ENCODE measurements at places on chromosomes 7 and 10.

GRCh38 chr10:66234872-66235271, 691.0 kb upstream of the LRRTM3 start:
- no peak for DNase-seq

DNA sequence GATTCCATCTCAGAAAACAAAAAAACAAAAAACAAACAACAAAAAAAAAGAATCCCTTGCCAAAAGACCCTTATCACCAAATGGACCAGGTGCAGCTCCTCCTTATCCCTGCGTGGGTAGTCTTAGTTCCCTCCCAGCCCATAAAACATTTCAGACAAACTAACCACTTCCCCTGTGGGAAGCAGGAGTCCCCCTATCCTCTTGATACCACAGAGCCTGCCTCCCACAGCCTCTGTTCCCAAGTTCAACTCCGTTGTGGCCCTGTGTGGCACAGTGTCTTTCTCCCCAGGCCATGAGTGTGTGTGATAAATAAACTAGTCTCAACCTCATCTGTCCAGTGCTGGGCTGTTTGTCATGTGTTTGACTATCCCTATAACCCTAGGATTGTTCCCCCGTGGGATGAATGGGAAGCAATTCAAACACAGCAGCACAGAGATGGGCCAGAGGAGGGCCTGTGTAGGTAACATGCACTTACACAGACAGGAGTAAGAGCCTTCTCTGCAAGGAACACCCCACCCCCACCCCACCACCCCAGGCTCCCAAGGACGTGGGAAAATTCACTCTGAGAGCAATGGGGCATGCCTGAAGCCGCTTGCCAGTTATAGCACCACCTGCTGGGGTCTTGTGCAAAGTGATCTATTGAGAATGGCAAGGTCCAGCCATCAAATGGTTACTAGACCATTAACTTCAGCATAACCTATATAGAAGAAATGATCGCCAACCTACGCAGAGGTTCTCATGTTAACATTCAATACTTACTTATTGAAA, 147.1 kb upstream of the GHITM start:
- no peak for DNase-seq

- no peak for DNase-seq
These were observed 7.5 kb upstream of the DNAJC1 start for GRCh38 chr10:22010973-22011408.

- DNase-seq, result no peak
These were observed 14.6 kb downstream of the TRPV5 start for GRCh38 chr7:142918901-142919300.

GRCh38 chr10:96415891-96416554, 57.2 kb upstream of the OPALIN start:
- DNase-seq, result no peak

DNA sequence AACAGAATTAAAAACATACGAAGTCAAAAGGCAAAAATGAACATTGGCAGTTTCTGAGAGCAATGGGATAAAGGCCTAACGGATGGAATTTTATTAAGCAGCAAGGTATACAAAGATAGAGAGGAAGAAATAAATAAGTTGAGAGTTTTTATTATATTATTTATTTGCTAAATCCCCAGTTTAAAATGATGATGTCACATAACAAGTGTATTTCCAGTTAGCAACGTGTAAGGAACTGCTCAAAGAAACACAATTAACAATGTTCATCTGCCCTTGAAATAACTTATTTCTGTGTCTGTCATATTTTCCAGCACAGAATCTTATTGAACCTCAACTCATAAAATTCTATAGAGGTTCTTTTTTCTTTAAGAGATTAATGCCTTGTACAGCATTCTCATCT, 108.6 kb upstream of the TMEM106B start:
- no peak for DNase-seq

GRCh38 chr7:128831994-128832879, 2.0 kb downstream of the FLNC start:
- DNase-seq, result no peak

- no peak for DNase-seq
These were observed 43.8 kb downstream of the DAGLB start for GRCh38 chr7:6403907-6404306.

- DNase-seq, result no peak
These were observed 323.7 kb upstream of the GNAI1 start for GRCh38 chr7:79810916-79811315.

- DNase-seq, result no peak
These were observed 46.0 kb downstream of the ASB4 start for GRCh38 chr7:95531605-95532219.

- DNase-seq, result no peak
These were observed 323.1 kb downstream of the ADK start for GRCh38 chr10:74474022-74474713.

DNA sequence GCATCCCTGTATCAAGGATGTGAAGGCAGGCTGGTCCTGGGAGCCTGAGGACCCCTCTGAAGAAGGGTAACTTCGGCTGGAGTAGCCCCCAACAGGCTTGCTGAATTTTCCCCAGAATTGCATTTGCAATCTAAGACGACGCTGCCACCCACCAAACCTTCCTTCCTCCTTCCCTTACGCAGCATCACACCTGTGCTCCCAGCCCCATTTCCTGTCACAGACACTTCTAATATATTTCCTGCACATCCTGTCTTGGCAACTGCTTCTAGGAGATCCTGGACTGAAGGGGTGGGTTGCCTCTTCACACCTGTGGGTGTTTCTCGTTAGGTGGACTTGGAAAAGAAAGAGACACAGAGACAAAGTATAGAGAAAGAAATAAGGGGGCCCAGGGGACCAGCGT, 9.4 kb upstream of the PGAM1 start:
- DNase-seq, result no peak

GRCh38 chr10:50576245-50576815, 47.4 kb downstream of the SGMS1 start:
- no peak for DNase-seq

Data from stimulated activated naive CD8-positive, alpha-beta T cell treated with anti-CD3 and anti-CD28 coated beads, Interleukin-15, amount 100 ng/mL, for 72 hours (primary cell).